ENCODE measurements at places on chromosomes 7 and 10. TPM values are rescaled to one million over a fixed set of nuclear protein-coding genes. Genes with fewer than 3 reads are reported as not detected.

ALOX5 gene
- not detected for total RNA-seq

ANKRD30A gene
- total RNA-seq, result not detected

CTAGE4 gene
- total RNA-seq, result 0.36 TPM

NEBL gene
- not detected for total RNA-seq

ACTL6B gene
- total RNA-seq, result not detected

FAM237B gene
- not detected for total RNA-seq

PPIF gene
- 26.1 TPM for total RNA-seq

TMEM236 gene
- total RNA-seq, result 0.07 TPM

ADRA2A gene
- 2.0 TPM for total RNA-seq

SDHAF3 gene
- 4.3 TPM for total RNA-seq
